Activated T-cell treated with anti-CD3 and anti-CD28 coated beads, Interleukin-2, amount 50 U/mL, for 72 hours (primary cell): ENCODE measurements at places on chromosomes 2 and 18.

- DNase-seq: no peak
Observed at GRCh38 chr18:48252525-48252924, 156.7 kb downstream of the ZBTB7C start.

- DNase-seq: peak; percentile 27
Observed at GRCh38 chr18:58297198-58297597, 253.2 kb downstream of the NEDD4L start.

DNA sequence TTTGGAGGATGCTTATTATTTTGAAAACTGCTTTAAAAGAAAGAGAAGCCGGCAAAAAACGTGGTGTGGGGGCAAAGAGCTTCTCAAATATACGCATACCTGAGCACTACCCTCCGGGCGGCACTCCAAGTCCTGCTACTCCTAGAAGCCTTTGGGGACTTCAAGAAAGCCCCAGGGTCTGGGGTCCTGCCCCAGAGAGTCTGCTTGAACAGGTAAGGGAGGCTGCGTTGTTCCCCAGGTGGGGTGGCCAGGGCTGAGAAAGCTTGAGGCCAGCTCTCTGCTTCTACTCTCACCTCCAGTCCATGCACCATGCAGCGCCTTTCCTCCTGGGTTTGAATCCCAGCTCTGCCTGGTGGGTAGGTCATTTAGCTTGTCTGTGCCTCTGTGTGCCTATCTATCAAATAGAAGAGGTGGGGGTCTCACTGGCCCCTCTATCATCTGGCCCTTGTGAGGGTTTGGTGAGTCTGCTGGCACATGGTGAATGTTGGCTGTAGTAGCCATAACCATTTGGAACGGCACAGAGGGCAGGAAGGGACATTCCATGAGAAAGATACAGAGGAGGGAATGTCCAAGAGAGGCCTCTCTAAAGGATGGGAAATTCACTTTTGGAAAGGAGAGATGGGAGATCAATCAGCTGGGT lies 19.5 kb downstream of the MALL start:
- no peak for DNase-seq

GRCh38 chr18:78732273-78733210 lies 247.1 kb upstream of the SALL3 start:
- DNase-seq: no peak

- DNase-seq: no peak
Observed at GRCh38 chr2:27126252-27126710, 2.7 kb downstream of the ABHD1 start.

GRCh38 chr18:9741793-9742523 lies 33.9 kb downstream of the RAB31 start:
- DNase-seq: no peak

DNA sequence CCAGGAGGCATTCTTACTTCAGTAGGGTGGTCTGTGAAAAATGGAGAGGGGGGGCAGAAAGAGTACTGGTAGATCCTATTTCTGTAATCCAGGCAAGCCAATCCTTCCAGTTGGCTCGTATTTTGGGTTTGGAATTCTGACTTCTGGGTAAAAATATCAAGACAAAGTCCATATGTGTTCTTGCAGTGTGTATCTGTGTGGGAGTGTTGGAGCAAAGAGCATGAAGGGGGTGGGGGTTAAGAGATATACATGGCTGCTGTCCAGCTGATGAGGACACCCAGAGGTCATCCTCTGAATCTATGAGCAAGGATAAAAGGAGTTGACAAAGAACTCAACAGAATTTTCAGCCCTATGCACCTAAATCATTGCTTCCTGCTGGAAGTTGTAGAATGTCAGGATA lies 375.8 kb upstream of the PIK3C3 start:
- DNase-seq: no peak

DNA sequence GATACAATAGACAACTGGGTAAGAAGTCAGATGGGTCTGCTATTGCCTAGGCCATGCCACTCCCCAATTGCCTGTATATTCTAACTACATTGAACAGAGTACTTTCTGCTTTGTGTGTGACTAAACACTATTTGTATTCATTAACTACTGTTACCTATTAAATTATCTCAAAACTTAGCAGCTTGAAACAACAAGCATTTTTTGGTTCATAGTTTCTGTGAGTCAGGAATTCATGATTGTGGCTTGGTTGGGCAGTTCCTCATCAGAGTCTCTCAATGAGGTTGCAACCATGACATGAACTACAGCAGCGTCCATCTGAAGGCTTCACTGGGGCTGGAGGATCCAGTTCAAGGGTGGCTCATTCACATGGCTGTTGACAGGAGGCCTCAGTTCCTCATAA lies 205.7 kb downstream of the EN1 start:
- no peak for DNase-seq

DNA sequence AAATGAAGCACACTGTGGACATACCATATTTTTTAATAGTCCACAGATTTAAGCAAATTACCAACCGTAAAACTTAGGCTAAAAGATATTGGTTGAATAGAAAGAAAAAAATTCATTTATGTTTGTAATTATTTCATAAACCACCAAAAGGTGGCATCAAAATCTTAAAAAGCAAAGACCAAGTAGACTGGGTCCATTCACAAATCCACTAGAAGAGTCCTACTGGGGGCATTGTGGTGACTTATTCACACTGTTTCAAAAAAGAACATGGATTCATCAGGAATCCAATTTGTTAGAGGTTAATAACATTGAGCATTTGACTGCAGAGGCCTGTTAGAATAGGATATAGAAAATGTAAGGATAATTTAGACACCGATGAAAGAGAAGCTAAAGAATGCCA lies 194.9 kb upstream of the KYNU start:
- no peak for DNase-seq

DNA sequence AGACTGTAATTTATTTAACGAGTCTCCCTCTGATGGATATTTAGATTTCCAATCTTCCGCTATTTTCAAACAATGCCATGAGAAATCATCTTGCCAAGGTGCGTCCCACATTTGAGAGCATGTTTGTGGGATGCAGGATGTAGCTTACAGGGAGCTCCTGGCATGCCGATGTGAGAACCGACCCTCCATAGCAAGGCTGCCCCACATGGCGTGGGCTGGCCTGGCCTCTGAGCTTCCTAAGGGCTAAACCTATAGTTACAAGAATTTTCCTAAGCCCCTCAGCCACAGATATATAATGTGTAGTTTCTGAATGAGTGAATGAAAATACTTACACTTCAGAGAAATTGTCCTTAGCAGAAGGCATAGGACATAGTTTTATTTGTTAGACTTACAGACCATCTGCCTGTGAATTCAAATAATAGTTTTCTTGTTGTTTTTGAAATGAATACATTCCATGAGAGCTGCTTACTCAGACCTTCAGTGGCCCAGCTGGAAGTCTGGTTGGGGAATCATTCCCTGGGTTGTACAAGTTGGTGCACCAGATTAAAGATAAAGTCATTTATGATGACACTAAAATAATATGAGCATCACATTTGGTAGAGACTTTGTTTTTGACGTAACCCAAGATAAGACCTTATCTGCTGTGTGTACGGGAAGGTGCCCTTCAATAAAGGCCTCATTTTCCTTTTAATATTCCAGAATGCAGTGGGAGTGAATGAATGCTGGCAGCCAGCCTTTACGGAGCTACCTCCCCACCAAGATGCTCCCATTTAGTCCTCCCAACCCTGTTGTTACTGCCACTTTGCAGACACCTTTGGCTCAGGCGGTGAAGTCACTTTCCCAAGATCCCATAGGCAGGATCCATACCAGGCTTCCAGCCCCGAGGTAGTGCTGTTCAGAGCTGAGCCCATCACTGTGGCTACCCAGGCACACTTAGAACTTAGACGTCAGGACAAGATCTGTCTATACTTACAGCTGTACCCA lies 107.1 kb downstream of the GLI2 start:
- no peak for DNase-seq

DNA sequence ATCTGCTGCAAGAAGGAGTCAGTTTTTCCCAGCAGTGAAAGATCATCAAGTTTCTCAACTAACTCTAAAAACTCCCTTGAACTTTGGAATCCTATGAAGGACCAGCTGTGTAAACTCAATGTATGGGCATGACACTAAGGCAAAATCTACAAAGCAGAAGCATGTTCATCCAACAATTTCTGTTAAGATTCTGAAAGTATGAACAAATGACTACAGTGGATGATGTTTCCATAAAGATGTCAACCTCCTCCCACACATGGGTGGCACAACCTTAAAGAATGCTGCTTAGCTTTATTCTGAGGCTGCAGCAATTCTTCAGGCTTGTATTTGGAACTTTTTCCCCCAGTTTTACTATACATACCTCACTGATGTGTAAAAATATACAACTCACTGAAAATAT lies 47.2 kb downstream of the WDR33 start:
- no peak for DNase-seq

DNA sequence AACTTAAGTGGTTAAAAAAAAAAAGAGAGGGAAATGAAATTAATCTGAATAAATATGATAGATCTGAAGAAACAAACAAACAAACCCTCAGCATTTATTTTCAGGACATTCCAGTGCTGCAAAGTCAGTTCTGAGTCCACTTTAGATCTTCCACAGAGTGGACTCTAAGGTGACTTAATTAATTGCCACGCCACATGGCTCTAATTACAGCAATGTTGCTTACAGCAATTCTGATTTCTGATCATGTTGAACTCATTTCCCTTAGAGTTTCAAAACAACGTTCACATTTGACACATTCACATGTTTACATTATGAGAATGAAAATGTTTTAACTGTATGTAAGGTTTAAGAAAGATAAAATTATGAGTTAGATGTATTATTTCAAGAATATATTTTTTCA lies 38.6 kb upstream of the RASGRP3 start:
- DNase-seq: no peak
